ENCODE measurements at places on chromosomes 12 and 14.

DNA sequence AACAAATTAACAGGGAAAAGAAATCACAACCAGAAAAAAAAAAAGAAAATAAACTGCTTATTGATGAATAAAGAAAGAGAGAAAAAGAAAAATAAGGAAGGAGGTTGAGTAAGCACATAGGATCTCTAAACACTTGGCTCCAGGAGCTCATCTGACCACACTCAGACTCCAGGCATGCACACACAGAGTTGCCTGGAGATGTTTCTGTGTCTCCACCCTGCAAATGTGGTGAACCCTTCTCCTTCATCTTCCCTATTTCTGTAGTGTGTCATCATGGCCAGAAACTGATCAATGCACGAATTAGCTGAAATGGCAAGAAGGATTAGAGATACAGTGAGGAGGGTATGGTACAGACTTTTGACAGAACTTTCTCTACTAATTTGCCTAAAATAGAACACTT is 20.2 kb downstream of the OR4N2 start:
- no peak for DNase-seq

- DNase-seq: no peak
Measured at GRCh38 chr14:57833323-57833722, 32.6 kb downstream of the SLC35F4 start.

DNA sequence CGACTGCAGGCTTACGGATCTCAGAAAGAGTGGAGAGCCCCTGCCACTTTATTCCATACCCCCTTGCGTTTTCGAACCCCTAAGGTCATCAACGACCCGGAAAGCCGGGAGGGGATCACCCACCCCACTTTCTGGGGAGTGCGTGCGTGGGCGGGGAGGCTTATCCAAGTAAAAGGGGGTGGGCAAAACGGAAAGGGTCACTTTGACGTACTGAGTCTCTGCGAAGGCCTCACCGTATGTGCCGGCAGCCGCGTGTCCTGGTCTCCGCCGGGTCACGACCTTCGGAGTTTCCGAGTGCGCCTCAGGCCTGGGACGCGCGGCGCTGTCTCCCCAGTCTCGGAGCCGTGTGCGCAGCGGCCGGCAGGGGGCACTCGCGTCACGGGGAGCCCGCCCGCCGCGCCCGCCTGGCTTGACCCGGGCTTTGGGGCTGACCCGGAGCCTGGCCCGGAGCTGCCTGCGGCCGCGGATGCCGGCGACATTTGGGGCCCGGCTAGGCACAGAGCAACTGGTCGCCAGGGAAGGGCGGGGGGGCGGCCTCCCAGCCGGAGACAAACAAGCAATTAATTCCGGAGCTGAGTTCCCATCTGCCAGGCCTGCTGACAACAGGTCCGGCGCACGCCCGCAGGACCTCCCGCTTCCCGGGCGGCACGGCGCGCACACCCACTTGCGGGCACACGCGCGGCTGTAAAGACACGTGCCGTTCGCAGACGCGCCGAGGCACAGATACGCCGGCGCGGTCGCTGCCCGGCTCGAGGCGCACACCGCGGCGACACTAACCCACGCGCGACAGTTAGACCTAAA is 890 bp upstream of the KIF26A start:
- DNase-seq: peak; percentile 15

DNA sequence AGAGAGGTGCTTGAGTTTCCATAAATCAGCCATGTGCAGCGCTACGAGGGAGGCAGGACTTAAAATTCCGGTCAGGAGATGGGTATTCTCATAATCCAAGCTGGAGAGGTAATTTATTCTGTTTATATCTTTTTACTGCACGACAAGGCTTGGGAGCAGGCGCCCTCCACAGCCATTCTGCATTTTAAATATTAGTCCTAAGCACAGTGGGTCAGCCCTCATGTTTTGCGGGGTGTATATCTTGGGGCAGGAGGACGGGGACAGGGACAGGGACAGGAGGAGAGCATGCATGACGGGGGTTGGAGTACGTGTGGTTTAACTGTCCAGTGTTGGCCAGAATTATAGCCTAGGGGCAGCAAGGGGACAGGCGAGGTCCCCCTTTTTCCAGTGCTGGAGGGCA is 14.5 kb downstream of the LHX5 start:
- no peak for DNase-seq

DNA sequence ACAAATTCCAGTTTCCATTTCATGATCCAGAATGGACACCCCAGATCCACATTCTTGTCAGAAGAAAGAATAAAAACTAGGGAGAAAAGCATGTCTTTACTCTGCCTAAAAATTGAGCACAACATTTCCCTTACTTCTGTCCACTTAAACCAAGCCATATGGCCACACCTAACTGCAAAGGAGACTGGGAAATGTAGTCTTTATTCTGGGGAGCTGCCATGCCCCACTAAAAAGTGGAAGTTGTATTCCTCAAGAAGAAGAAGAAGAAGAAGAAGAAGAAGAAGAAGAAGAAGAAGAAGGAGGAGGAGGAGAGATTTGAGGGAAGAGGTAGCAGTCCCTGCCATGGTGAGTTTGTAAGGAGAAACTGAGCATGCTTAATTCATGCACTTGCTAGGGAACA is 84.5 kb downstream of the GPR65 start:
- DNase-seq: no peak

- no peak for DNase-seq
Measured at GRCh38 chr12:54173906-54174471, 14.8 kb downstream of the SMUG1 start.

- no peak for DNase-seq
Measured at GRCh38 chr14:42715316-42715715, 1108.6 kb downstream of the LRFN5 start.

DNA sequence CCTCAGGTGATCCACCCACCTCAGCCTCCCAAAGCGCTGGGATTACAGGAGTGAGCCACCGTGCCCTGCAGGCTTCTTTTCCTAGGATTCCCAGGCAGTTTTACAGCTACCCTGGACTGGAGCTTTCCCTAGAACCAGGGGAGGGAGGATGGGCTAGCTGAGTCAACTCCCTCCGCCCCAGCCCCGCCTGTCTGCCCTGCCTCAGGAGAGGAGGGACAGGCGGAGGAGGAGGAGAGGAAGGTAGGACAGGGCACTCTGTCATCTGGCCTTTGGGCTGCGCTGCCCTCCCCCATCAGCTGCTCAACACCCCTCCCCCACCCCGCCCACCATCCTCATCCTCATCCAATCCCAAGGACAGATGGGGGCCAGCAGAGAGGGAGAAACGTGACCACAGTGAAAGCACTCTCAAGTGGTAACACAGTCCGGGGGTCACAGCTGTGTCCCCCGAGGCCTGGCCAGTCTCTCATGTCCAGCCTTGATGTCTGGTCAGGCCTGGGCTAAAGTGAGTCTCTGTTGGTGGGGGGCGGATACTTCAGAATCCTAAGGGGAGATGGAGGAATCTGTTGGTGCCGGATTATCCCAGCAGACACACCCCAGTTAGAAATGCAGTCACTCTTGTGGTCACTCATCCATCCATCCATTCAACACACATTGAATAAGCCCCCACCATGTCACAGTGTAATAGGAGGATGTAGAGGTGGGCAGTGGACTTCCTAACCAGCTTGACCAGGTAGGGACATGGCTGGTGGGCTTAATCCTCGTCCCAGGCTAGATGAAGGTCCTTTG is 12.3 kb downstream of the FIGNL2 start:
- no peak for DNase-seq

GRCh38 chr12:1776170-1776921 is 44.0 kb upstream of the LRTM2 start:
- DNase-seq: no peak

DNA sequence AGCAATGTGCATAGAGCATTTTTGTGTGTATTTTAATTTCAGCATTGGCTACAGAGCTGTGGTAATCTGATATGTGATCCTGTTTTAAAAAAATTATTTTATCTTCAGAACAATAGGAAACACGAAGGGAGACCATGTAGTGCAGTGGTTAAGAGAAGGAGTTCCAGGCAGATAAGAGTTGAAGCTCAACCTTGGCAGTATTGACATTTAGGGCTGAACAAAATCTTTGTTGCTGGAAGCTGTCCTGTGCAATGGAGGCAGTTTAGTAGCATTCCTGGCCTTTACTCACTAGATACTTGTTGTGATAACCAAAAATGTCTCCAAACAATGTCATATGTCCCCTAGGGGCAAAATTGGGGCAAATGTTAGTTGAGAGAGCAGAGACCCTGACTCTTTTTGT is 59.2 kb downstream of the CHST11 start:
- no peak for DNase-seq

DNA sequence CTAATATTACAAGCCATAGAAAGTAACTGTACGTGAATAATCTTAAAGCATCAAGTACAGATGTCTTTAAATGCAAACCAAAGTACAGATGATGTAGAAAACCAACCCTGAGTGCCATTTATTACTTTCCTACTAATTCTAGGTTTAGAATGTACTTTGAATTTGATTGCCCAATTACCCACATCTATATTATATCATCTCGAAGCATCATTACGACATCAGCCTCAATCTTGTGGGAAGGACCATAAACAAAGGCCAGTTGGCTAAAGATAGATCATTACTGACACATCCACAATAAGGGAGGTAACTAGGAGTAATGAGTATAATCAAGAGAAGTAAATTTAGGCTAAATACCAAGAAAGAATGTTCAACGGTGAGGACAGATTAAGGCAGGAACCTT is 478.9 kb downstream of the BCAT1 start:
- DNase-seq: no peak

DNA sequence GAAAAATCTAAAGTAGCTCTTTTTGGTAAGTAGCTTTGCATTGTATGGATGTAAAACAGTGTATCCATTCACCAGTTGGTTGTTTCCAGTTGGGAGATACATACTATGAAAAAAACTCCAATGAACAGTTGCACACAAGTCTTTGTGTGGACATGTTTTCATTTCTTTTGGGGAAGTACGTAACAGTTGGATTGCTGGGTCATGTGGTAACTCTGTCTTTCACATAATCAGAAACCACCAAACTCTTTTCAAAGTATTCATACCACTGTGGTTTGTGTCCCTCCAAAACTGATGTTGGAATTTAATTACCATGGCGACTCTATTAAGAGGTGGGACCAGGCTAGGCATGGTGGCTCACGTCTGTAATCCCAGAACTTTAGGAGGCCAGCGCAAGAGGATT is 58.9 kb upstream of the RESF1 start:
- DNase-seq: no peak

DNA sequence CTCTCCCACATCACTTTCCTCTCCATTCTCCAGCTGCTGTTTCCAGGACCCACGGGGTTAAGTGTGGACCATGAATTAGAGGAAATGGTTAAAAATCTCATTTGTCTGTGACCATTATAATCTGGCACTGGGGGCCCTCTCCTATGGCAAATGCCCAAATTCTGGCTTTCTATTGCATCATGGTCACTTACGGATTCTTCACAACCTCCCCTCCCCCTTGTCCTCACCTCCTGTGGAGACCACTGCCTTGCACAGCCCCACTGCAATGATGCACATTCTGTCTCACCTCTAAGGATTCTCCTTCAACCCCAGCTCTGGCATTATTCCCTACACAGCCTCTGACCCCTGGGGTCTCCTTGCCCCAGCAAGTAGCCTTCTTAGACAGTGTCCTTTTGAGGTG is 18.9 kb downstream of the BCAT1 start:
- no peak for DNase-seq

DNA sequence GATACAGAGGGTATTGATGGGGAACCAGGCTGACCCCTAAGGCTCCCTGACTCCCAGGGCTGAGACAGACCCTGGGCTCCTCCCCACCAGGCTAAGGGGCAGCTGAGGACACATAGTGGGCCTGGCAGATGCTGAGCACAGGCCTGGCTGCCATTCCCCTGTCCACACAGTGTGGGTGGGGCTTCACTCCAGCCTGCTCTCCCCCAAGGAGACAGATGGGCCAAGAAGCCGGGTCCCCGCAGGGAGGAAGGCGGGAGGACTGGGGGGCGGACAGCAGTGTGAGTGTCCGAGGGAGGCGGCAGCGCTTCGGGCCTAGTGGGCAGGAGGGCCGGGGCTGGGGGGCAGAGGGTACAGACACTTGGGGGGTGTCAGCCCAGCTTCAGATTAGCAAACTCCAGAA is 32.0 kb downstream of the RFLNA start:
- DNase-seq: no peak
